Activated CD8-positive, alpha-beta memory T cell treated with anti-CD3 and anti-CD28 coated beads for 48 hours (primary cell): ENCODE measurements at places on chromosomes 7 and 10.

DNA sequence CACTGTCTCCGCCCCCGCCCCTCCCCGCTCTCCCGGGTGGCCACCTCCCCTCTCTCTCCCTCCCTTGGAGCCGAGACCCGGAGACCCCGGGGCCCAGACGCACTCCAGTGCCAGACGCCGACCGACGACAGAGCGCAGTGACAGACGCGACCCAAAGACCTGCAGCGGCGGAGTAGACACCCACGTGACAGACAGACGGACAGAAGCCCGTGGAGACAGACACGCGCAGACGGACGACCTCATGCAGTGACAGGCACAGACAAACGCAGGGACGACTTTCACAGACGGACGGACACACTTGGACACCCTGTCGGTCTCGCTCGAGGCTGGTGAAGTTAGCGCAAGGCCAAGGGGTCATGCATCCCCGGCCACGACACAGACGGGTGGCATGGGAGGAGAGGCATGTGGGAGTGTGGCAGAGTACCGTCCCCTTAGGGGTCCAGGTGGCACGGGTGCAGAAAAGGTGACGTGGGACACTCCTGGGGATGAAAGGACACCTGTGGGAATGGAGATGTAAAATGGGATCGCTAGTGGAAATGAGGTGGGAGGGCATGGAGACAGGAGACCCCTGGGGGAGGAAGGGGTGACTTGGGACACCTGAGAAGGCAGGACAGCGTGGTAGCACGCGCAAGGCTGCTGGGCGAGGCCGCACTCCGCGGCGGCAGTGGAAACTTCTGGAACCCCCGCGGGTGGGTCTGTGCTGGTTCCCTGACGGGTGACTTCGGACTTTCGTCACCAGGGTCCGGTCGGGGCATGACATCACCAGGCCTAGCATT is 456 bp upstream of the ACHE start:
- no peak for DNase-seq

DNA sequence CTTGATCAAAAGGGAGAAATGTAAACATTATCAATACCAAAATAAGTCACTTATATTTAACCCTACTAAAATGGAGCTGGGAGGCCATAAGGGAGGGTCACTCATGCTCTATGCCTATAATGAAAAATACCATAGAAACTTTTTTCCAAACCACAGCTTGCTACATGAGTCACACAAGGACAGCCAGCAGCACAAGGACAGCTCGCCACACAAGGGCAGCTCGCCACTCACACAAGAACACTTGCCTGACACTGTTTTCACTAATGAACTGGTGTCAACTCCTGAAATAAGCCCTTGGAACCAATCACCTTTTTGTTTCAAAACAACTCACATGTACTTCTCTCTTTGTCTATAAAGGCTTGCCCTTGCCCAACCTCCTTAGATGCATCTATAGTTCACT is 43.3 kb downstream of the FRMPD2 start:
- DNase-seq = no peak

GRCh38 chr10:13939391-13939790 is 352.6 kb downstream of the PRPF18 start:
- DNase-seq = no peak

GRCh38 chr7:146736446-146737190 is 620.0 kb downstream of the CNTNAP2 start:
- no peak for DNase-seq

- DNase-seq = no peak
These were observed 10.9 kb upstream of the CYREN start for GRCh38 chr7:135181261-135181928.

DNA sequence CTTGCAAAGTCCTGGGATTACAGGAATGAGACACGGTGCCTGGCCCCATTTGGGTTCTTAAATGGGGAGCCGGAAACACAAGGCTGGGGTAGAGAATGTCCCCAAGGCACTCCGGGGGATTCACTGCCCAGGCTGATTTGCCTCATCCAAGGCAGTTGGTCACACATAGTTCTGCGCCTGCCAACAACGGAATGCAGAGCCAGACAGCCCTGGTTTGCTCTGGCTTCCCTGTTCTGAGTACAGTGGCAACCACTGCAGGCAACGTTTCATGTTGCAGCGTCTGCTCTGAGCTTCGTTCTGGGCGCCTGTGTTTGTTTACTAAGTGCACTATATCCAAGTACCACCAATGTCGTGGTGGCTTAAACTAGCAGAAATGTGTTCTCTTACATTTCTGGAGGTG is 61.7 kb upstream of the C1QL3 start:
- DNase-seq = no peak

DNA sequence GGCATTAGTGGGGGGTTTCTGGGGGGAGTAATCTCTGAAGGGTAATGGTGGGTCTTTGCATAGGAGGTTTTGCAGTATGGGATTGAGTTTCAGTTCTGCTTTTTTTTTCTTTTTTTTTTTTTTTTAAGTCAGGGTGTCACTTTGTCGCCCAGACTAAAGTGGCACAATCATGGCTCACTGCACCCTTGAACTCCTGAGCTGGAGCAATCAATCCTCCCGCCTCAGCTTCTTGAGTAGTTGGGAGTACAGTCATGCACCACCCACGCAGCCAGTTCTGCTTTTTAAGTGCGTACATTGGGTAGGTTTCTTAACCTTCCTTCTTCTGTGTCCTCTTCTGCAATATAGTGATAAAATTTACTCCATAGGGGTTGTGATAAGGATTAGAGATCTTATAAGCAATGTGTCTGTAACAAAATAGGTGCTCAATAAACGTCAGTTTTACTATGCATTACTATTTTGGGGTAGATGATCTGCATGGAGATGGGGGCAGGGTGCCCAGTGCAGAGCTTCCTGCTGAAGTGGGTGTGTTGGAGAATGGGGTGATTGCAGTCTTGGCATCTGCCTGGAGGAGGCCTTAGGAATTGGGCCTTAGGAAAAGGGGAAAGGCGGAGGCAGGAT is 9.6 kb downstream of the KAZALD1 start:
- no peak for DNase-seq

DNA sequence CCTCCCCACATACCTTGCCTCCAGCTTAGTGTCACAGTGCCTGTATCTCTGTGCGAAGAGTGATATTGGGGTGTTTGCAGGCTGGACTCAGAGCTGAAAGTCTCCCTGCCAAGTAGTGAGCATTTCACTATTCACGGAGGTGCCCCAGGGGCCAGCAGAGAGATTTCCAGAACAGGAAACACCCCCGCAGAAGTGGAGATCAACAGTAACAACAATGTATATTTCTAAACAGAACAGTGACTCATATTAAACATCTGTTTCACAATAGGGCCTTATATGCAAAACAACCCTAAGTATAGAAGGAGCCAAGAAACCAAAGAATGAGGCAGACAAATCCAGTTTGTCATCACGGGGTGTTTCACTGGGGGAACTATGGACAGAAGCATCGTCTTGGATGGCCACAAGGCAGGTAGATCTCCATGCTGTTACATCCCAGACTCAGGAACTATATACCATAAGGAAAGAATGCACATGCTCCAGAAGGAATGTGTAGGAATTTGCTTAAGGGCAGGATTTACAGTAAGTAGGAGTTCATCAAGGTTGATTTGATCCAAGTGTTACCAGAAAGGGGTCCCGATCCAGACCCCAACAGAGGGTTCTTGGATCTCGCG is 29.3 kb upstream of the CCL24 start:
- DNase-seq = no peak

- DNase-seq = no peak
These were observed 19.2 kb downstream of the PLA2G12B start for GRCh38 chr10:72935361-72935760.

DNA sequence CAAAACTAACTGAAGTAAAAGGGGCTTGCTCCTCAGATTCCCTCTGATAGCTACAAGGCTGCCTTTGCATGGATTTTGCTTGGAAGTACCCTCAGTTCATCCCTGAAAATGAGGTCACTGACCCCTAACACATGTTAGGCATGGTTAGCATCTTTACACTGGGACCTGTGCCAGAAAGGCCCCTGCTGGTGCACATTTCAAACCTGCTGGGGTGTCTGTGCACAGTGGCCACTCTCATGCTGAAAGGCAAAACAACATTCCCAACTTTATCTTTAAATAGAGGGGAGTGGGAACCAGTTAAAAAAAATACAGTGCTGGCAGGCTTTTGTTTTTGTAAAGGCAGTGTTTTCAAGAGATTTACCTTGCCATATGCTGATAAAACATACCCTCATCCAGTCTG is 99.1 kb downstream of the ANK3 start:
- no peak for DNase-seq

GRCh38 chr7:41038211-41038610 is 664.7 kb downstream of the INHBA start:
- DNase-seq = no peak

- DNase-seq = no peak
These were observed 304.7 kb downstream of the BICC1 start for GRCh38 chr10:58817201-58817846.

DNA sequence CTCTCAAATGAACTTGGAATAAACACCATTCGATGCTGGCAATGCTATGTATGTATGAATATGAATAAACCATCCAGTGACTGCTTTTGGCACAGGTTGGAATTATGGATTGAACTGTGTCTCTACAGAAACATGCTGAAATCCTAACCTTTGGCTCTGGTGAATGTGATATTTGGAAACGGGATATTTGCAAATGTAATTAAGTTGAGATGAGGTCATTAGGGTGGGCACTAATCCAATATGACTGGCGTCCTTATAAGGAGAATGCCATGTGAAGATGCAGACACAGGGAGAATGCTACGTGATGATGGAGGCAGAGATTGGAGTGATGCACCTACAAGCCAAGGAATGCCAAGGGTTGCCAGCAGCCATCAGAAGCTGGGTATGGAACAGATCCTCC is 3.4 kb upstream of the ACTR3B start:
- no peak for DNase-seq

GRCh38 chr7:131057015-131057793 is 270.5 kb upstream of the MKLN1 start:
- DNase-seq = no peak

DNA sequence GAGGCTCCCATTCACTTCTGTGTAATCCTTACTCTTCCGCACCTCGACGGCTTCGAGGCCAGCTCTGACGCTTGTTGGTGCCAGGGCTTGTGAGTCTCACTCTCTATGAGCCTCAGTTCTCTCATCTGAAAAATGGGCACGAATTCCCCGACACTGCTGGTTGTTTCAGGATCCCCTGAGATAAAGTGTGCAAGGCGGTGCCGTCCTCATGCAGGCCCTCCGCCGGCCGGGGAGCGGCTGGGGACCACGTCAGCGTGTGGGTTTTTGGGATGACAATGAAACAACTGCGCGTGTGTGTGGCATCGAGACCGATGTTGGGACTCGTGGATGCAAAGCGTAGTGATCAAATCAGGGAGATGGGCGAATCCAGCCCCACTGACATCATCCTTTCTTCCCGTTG is 75.6 kb downstream of the FOXL3 start:
- DNase-seq = no peak

DNA sequence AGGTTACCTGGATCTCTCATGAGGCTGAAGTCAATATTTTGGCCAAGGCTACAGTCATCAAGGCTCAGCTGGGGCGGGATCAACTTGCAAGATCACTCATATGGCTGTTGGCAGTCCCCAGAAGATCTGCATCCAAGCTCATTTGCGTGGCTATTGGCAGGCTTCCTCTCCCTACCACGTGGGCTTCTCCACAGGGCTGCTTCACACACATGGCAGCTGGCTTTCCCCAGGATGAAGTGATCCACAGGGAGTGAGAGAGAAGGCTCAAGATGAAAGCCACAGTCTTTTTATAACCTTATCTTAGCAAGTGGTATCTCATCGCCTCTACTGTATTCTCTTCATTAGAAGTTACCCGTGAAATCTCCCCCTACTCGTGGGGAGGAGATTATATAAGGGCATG is 167.4 kb downstream of the TMEM26 start:
- DNase-seq = no peak

DNA sequence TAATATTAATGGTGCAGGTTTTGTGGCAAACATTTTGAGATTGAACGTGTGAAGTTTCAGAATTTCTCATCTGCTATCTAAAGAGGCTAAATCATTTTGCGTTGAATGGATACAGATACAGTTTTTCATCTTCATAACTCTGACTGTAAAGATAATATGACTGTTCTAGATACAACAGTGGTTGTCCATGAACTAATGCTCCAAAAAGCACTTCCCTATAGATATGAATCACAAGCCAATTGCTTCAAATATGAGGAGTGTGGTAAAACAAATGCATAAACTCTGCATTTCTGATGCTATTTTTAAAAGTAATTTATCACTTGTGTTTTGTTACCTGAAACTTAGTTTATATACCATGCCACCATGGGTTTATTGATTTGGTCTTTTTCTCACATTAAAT is 750.1 kb downstream of the MAGI2 start:
- DNase-seq = no peak

DNA sequence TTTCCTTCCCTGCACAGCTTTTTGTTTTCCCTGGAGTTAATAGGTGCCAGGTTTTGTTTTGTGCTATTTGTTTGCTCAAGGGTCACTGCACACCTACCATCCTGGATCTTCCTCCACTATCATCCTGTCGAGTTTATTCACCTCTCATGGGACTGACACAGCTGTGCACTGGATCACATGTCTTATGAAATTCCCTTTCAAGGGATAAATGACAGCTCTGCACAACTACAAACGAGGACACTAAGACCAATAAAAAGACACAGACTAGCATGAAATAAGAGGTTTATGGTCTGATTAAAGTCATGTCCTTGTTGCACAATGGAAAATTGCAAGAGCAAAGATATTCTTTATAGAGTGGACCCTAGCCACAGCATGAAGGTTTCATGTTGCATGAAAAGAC is 76.7 kb upstream of the SFMBT2 start:
- no peak for DNase-seq
